Esophagus mucosa (tissue), 1 donor: ENCODE measurements at places on chromosomes 1 and 21. TPM values are rescaled to one million over a fixed set of nuclear protein-coding genes. Genes with fewer than 3 reads are reported as not detected.

Gene SPAG17
- 18.8 TPM for total RNA-seq

Gene USH2A
- total RNA-seq = not detected

Gene RHD
- not detected for total RNA-seq

Gene LRRC39
- not detected for total RNA-seq

Gene GPATCH2
- 6.5 TPM for total RNA-seq

Gene LINGO4
- not detected for total RNA-seq

Gene CACNA1E
- total RNA-seq = 0.04 TPM

DNA sequence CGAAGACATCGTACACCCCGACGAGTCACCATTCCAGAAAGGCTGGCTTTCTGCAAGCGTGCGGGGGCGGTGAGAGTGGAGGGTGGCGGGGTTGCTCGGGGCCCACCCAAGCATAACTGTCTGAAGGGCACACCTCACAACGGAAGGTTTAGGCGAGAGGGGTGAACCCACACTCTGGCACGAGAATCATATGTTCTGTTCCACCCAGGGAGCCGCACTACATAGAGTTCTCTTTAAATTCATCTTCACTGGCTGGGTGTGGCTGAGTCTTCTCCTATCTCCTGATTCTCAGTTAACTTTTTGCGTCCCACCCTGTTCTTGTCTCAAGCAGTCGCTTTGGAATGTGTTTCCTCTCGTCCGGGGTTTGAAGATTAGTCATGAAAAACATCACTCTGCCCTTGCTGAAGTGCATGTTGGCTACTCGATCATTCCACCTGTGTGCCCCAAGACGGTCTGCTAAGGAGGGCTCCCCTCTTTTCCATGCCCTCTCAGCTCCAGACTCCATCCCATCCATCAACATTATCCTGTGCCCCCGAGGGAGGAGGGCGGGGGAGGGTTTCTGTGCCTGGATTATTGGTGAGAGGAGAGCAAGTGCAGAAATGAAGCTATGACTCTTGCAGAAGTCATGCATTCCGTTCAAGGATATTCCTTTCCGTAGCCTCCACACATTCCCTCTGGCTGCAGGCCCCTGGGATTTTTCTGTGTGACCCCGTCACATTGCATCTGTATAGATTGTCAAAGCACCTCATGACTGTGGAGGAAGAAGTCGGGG, 53.5 kb upstream of the CD34 start:
- no peak for ATAC-seq

GRCh38 chr21:28641731-28642130, 350.9 kb downstream of the LTN1 start:
- no peak for ATAC-seq

GRCh38 chr1:67853704-67854103, 20.4 kb upstream of the GNG12 start:
- peak; percentile 70 for ATAC-seq

GRCh38 chr1:74830766-74831165, 97.8 kb downstream of the TYW3 start:
- no peak for ATAC-seq

DNA sequence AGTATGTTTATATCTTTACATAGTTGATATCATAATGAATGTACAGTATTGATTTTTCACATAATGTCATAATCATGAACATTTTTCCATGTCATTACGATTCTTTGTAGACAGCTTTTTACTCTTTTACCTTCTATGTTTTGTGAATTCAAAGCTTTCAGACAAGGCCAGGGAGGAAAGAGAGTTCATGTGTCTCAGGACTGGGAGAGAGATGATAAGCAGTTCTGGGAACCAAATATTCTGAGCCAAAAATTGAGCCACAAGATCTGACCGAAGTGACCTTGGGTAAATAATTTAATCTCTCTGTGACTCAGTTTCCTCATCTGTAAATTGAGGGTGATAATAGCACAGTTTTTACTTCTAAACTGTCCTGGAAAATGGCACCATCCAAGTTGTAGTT, 31.8 kb downstream of the CSF1 start:
- no peak for ATAC-seq

DNA sequence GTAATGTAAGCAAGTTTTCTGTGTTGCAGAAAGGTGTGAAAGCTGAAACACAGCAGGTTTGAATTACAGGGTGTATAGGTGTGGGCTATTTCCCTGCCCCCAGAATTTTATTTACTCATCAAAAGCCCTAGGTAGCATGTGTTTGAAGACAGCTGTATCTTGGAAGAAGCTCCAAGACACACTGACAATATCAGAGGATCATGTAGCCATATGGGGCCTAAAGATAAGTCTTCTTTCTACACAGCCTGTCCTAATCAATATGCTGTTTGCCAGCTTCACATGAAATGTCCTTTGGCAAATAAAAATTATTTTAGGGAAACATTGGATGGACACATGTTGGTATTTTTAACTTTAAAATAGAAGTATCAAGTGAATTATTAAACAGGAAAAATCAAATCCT, 17.5 kb upstream of the SUCO start:
- ATAC-seq = no peak

DNA sequence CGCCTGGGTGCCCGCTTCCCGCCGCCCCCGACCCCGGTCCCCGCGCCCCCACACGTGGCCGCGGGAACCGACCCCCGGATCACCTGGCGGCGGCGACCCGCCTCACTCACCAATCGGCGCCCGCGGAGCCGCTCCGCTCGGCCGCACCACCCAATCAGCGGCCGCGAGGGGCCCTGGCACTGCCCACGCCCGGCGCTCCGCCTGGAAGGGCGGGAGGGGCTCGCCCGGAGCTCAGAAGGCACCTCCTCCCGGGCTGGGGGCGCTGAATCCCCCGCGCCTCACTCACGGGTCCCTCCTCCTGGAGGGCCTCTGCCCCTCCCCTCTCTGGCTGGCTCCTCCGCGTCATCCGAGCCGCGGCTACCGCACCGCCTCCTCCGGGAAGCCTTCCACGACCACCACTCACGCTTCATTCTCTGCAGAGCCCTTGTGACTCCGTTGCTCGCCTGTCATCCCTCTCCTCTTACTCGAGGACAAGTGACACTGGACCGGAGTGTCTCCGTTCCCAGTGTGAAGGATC, 374 bp downstream of the SH2D5 start:
- peak; percentile 2 for ATAC-seq

- no peak for ATAC-seq
These were observed 50.4 kb upstream of the ADAMTS5 start for GRCh38 chr21:27017246-27017645.

DNA sequence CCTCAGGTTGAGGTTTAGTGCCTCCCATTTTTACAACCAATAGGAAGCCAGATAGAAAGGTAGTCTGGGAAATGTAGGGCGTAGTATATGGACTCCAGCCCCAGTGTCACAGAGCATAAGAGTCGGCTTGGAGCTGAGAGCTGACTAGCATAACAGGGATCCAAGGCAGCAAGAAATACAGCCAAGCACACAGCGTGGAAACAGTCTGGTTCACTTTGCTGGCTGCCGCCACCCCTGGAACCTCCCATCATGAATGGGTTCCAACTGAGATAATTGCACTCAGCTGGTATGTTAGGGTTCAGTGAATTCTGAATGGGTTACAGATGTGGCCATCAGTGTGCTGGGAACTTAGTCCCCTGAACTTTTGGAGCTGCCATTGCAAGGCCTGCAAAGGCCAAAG, 76.7 kb upstream of the GPR88 start:
- ATAC-seq = no peak

GRCh38 chr1:24749252-24749651, 4.0 kb downstream of the CLIC4 start:
- ATAC-seq = no peak

- no peak for ATAC-seq
These were observed 62.8 kb downstream of the RGS4 start for GRCh38 chr1:163131981-163132380.

DNA sequence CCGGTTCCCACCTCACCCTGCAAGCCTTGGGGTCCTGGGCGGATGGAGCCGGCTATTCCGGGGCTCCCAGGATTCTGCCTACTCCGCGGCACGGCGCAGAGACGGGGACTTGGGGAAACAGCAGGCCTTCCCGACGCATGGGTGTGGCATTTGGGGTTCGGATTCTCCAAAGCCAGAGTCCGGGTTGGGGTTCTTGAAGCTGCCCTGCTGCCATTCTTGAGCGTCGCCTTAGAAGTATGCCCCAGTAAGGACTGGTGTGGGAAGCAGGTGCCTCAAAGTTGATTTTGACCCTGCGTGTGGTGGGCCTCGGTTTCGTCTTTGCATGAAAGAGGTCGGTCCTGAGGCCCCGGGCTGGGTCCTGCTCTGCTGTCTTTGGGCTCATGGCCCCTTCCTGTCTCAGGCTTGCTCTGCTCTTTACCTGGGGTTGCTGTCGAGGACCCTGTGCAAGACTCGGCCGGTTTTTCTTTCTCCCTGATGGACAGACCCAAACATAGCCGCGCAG, 696 bp downstream of the GUK1 start:
- no peak for ATAC-seq

DNA sequence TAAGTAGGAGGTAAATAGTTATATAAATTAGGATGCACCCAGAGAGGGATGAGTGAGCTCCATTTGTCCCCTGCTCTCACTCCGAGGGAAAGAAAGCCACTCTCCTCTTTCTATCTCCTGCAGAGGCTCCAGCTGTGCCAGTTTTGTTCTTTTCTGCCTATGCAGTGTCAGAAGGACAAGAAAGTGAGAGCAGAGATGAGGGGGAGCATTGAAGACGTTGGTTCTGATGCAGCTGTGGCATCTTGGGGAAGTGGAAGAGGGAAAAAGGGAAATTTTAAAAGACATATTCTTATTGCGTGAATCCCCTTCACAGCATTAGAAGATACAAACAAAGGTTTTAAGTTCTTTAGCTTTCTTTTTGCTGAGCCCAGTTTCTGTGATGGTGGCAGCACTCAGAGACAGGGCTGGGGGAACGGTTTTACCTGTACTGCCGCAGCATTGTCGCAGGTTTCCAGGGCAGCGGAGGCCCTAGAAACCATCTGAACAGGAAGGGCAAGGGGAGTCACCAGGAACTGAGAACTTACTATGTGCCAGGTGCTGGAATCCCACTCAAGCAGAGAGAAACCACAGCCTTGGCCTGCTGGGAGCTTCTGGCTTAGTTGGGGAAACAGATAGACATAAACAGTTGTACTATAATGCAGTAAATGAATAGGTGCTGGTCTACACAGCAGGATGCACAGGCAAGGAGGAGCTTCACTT, 44.9 kb upstream of the USP24 start:
- ATAC-seq = no peak

- no peak for ATAC-seq
These were observed 424.5 kb downstream of the NEGR1 start for GRCh38 chr1:71857862-71858261.

- peak; percentile 72 for ATAC-seq
These were observed 11.0 kb upstream of the LDLRAD2 start for GRCh38 chr1:21801100-21801499.

DNA sequence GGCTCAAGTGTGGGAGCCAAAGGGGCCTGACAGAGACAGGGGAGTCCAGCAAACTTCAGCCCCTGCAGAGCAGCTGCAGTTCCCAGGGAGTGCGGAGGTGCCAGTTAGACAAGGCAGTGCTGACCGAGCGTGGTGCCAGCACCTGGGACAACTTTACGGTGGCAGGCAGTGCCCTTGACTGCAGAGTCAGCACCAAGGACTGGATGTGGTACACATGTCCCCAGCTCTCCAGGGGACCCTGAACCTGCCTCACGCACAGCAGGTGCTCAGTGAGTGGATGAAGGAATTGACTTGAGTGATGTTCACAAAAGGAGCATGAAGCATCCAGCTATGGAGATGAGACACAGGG, 296.5 kb downstream of the SIPA1L2 start:
- no peak for ATAC-seq

GRCh38 chr1:85371021-85371420, 93.9 kb downstream of the DDAH1 start:
- ATAC-seq = no peak

DNA sequence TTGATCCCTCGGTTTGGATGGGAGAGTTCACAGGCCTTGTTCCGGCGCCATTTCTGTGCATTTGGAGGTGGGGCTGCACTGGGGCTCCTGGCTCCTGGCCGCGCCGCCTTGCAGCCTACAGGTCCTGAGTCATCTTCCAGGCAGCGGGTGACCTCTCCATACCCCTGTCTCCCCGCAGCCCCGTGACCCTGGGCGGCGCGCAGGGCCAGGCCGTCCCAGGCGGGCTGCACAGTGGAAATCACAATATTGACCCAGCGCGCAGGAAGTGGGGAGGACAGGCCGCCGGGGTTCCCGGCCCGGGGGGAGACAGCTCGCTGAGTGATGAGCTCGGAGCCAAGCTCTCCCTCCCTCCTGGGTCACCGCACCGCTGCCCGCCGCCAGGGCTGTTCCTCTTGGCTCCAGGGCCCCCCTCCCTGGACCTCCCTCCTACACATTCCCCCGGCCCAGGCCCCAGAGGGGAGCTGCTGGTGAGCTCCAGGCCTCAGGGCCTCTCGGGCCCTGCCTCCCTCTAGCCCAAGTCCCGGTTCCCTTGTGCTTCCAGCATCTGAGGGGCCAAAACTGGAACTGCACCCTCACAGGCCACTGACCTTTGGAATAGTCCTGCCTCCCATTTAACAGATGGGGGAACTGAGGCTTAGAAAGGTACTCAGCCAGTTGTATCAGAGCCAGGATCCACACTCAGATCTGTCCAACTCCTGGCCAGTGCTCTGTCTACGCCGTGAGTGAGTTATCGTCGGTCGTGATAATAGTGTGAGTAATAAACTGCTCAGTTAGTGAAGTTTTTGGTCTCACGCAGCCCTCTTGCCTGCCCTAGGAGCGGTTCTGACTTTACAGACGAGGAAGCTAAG, 142.9 kb upstream of the WNT4 start:
- ATAC-seq = no peak

- no peak for ATAC-seq
These were observed 2.8 kb downstream of the FCRL6 start for GRCh38 chr1:159804924-159805323.

DNA sequence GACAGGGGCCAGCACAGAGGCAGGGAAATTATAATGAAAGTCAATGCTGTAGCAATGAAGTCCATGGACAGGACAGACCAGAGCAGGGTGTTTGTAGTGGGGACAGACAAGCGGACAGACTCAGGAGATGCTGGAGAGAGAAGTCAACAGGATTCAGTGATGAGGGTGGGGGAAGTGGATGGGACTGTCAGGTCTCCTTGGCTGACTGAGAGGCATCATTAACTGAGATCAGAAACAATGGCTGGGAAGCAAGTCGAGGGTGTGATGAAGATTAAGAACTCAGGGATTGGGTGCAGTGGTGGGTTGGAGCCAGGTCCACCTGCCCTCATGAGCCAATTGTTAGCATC, 25.5 kb downstream of the CD58 start:
- peak; percentile 19 for ATAC-seq

GRCh38 chr21:35020902-35021301, 28.2 kb downstream of the RUNX1 start:
- peak; percentile 25 for ATAC-seq

DNA sequence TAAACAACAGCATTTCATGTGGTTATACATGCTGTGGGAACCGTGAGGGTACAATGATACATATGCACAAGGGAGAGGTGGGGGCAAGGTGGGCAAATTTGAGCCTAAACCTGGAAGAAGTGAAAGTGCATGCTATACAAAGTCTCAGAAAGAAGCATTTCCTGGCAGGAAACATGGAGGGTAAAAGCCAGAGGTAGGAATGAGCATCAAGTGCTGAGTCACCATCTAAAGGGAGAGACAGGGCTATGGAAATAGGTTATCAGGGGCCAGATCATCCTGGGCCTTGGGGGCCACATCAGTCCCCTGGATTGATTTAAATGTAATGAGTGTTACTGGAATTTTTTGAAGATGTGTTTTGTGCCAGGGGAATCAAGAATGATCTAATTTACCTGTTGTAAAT, 60.1 kb upstream of the DAB1 start:
- no peak for ATAC-seq
